ENCODE measurements at places on chromosomes 7 and 10. TPM values are rescaled to one million over a fixed set of nuclear protein-coding genes. Genes with fewer than 3 reads are reported as not detected.

The FZD1 gene
- 15.3 TPM for total RNA-seq

DNA sequence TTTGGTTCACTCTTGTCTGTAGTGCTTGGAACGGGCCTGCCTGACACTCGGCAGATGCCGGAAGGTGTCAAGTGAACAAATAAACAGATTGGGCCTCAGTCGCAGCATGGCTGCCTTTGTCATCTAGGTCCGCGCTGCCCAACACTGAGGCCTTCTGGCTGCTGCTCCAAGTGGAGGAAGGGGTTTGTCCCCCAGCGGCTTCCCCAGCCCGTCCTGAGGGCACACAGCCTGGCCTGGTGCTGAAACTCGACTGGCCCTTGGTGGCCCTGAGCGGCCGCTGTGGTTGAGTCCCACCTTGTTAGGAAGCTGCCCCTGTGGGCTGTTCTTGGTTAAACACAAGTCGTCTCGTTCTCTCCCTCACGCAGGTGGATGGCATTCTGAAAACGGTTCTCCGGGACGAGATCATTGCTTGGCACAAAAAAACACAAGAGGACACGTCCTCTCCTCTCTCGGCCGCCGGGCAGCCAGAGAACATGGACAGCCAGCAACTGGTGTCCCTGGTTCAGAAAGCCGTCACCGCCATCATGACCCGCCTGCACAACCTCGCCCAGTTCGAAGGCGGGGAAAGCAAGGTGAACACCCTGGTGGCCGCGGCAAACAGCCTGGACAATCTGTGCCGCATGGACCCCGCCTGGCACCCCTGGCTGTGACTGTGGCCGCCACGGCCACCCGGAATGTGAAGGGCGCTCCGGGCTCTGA, 132.1 kb downstream of the SMURF1 start:
- no peaks in the 10 kb centered on the region for H3K27me3 ChIP-seq
- H3K4me3 ChIP-seq: no peak overlapping the region
- no peaks in the 10 kb centered on the region for H3K4me1 ChIP-seq
- DNase-seq: no peak
- peaks cover 63% of the 10 kb centered on the region for H3K36me3 ChIP-seq
- H3K27ac ChIP-seq: no peak overlapping the region

DNA sequence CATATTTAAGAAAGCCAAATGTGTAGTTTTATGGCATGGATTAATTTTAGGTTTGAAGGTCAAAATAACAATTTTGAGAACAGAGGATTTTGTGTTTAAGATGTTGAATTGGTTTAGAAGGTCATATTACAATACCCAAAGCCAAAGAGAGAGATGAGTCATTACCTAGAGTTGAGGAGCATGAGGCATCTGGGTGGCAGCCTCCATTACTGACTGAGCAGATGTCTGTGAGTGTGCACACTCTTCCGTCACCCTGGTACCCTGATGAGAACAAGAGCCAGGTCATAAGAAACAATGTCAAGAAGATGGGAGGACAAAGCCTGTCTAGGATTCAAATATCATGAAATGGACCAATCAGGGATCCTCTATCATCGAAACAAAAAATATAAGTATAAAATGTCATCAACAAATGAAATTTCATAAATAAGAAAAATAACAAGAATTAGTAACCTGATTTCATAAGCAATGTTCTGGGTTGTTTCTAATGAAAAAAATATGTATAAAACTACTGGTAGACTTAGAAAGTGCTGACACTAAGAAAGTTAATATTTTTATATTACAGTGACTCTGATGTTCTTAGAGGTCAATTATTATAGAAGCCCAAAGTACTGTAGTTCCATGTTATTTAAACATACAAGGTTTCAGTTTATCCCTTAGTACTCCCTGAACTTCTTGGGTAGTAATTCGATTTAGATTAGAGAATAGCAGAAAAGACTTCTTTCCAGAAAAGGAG, 20.0 kb downstream of the CUBN start:
- H3K36me3 ChIP-seq: no peaks in the 10 kb centered on the region
- peaks cover 8% of the 10 kb centered on the region for H3K4me1 ChIP-seq
- DNase-seq: no peak
- H3K27me3 ChIP-seq: no peaks in the 10 kb centered on the region
- no peak overlapping the region for H3K4me3 ChIP-seq

GRCh38 chr7:148214101-148214500, 376.5 kb upstream of the C7orf33 start:
- no peaks in the 10 kb centered on the region for H3K36me3 ChIP-seq
- no peak for DNase-seq
- peaks cover 4% of the 10 kb centered on the region for H3K4me1 ChIP-seq
- peaks cover 15% of the 10 kb centered on the region for H3K27me3 ChIP-seq
- no peak overlapping the region for H3K27ac ChIP-seq

DNA sequence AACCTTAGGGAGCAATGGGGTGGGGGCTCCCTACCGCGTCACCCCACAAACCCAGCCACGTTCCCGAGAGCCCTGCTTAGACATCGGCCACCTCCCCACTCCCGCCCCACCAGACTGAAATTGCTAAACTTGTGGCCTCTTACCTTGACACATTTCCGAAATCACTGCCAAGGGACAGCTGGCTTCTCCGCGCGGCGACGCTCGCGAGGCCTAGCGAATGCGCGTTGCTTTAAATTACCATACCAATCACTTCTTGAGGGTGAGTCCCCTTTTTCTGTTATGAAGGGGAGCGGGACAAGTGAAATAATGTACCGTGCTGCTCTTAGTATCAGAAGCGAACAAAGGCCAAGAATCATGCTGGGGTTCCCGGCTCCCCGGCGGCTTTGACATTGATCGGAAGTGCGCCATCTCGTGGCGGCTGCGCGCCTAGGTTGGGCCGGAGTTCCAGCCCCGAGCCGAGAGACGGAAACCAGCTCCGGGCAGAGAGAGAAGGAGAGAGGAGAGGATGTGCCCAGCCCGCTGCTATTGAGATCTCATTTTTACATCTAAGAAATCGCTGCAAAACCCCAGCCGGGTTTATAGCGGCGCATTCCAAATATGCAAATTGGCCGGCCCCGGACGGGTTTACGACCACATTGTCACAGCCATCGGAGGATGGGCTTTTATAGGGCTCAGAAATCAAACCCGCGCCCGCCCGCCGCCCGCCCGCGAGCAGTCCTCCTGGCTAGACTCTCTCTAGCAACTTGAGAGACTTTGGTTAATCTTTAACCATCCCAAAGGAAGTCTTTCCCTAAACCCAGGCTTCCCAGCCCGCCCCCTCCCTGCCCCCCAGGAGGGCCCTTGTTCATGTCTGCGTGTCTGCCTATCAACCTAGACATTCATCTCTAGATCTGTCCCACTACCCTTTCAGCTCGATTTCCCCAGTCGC, 5.3 kb downstream of the HOXA11 start:
- peak; percentile 83 for DNase-seq
- peak overlapping the region; percentile 69 for H3K4me3 ChIP-seq
- H3K27me3 ChIP-seq: peaks cover 99% of the 10 kb centered on the region

DNA sequence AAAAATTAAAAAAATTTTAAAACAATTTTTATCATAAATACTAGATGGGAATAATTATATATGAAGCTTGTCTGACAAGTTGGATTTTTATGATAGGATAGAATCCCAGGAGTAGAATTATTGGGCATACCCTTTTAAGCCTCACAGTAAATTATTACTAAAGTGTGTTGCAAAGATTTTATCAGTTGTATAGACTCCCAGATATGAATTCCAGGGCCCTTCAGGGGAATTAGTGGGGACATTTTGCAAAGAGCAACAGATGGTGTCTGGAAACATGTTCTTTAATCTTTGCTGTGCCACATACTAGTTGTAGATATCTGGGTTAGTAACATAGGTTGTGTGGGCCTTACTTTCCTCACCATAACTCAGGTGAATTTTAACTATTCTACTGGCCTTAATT, 28.7 kb downstream of the ZEB1 start:
- no peak for DNase-seq
- no peaks in the 10 kb centered on the region for H3K36me3 ChIP-seq
- peaks cover 11% of the 10 kb centered on the region for H3K27me3 ChIP-seq
- no peak overlapping the region for H3K27ac ChIP-seq
